ENCODE measurements at places on chromosomes 16 and 17.
A peak's percentile ranks its signal among the peaks of the same experiment; 100 is the strongest.

DNA sequence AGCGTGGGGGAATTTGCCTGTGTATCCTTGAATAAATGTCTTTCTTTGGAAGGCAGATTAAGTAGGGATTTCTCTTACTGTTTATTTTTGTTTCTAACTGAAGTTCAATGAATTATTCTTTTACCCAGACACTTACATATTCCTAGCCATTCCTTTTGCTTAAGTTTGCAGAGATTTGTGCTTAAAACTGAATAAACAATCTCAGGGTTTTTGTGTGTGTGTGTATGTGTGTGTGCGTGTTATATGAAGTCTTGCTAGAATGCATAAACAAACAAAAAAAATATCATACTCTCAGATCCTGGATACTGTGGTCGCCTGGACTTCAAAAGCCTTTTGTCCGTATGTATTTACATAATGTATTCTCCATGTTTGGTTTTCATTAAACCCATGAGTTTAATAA lies 672.8 kb downstream of the MAF start:
- DNase-seq = no peak

DNA sequence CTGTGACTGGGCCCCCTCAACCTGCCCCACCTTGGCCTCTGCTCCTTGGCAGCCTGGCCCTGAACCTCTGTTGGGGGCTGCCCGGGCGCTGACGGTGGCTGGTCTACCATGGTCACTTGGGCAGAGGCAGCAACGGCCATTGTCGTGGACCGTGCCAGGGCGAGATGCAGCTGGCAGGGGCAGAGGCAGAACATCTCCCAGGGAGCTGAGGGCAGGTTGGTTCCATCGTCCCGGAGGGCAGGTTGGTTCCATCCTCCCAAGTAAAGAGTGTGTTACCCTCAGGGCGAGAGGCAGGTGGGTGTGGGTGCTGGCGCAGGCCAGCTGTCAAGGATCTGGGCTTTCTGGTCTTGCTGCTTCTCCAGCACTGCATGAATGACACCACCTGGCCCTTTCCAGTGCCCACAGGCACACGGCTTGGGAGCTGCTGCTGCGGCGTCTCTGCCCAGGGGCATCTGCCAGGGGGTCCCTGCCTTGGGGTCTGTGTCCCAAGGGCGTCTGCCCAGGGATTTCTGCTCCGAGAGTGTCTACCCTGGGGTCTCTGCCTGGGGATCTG lies 12.0 kb downstream of the ACSF3 start:
- DNase-seq = no peak

GRCh38 chr17:15456972-15457722 lies 10.3 kb downstream of the CDRT4 start:
- no peak for DNase-seq

DNA sequence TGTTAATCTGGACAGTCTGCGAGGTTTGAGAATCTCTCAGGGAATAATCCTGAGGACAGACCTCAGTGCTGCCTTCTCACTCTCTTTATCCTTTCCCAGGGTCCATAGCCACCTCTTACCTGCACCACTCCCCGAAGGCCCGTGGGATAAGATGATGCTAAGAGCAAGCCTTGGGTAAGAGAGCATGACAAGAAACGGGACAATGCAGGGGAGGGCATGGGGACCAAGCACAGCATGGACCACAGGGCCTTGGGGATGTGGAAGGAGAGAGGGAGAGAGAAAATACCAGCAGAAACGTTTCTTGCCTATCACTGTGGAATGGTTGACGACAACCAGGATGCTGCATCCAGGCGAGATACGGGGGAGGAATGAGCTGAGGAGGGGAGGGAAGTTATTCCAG lies 8.3 kb upstream of the SDR42E1 start:
- DNase-seq = no peak

DNA sequence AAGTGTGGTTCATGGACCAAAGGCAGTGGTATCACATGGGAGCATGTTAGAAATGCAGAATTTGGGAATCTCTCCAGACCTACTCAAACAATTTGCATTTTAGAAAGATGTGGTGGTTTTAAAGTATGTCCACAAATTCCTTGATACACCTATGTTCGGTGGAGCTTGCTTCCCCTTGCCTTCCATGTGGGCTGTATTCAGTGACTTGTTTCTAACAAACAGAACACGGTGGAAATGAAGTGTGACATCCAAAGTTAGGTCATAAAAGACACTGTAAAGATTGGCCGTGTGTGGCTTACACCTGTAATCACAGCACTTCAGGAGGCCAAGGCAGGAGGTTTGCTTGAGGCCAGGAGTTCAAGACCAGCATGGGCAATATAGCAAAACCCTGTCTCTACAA lies 16.7 kb downstream of the COQ7 start:
- no peak for DNase-seq

DNA sequence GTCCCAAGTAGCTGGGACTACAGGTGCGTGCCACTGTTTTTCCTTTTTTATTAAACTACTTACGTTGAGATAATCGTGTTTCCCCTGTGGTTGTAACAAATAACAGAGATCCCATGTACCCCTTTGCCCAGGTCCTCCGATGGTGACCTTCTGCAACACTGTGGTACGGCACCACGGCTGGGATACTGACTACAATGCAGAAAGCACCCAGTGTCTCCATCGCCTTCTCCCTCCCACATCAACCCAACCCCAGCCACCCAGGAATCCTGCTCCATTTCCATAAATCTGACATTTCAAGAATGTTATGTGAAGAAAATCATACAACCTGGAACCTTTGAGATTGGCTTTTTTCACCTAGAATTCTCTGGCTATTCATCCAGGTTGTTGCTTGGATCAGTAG lies 22.1 kb downstream of the MPRIP start:
- DNase-seq = no peak

GRCh38 chr16:6704306-6704930 lies 628.2 kb upstream of the RBFOX1 start:
- DNase-seq = no peak

DNA sequence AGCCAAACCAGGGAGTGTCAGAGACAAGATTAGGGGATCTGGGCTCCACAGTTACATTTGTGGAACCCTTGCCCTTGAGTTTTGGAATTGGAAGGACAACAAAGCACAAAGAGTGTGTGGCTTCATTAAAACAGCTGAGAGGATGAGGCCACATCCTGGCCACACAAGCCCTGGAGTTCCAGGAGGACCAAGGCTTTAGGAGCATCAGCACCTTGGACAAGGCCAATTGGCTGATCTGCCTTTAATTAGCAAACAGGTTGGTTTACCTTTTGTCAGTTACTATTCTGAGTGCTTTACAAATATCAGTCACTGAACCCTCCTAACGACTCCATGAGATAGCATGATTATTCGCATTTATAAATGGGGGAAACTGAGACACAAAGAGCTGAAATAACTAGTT lies 54.7 kb downstream of the SLC6A2 start:
- DNase-seq = no peak

DNA sequence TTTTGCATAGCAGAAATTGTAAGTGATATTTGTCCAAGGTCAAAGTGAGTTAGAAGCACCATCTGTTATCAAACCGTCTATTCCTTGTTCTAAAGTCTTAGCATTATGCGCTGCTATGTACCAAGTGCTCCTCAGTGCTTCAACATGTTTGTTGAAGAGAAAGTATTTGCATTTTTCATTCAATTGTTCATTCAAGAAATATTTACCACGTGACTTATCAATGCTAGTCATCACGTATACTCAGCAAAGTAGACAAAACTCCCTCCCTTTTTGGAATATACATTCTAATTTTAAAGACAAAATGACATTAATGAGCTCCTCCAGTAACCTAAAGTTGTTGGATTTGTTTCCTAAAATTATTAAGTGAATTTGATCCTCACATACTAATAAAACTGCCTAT lies 388.0 kb upstream of the CDH8 start:
- no peak for DNase-seq

- DNase-seq = no peak
Measured at GRCh38 chr16:50178491-50178941, 25.4 kb downstream of the TENT4B start.

DNA sequence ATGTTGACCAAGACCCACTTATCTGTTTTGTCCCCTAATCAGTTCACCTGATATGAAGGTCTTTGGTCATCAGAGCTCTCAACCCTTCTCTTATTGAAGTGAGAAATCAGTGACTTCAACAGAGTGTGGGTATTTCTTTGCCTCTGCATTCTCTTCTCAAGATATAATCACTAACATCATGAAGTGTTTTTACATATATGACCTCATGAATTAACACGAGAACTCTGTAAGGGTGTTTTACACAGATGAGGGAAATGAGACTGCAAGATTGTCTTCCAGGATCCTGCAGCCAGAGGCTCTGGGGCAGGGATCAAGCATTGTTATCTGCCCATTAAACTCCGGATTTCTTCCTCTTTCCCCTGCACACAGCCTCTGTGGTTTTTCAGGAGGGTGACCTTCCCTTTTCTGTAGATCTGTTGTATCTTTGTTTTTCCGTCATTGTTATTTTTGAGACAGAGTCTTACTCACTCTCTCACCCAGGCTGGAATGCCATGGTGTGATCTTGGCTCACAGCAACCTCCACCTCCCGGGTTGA lies 22.7 kb downstream of the LCMT1 start:
- no peak for DNase-seq

DNA sequence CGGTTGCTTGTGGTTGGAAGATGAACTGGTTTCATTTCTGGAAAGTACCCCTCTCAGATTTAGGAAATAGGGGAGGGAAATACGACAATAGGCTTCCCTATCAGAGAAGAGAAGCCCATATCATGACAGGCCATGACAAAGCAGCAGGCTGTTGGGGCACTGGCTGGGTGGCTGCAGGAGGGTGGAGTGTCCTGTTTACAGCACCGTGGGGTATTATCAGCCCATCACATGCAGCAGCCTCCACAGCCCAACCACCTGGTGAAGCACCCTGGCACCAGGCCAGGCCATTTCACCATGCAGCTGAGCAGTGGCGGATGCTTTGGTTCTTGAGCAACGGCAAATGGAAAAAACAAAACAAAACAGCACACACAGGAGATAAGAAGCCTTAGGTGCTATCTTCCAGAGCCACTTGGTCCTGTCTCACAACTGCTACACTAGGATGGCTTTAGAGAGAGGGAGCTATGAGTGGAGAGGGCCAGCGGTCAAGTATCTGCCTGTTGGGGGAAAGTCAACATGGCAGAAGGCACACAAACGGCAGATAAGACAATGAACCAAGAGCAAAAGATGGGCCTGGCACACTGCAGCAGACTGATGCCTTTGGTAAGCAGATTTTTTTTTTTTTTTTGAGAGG lies 24.2 kb downstream of the FAM117A start:
- peak; percentile 31 for DNase-seq

- no peak for DNase-seq
Measured at GRCh38 chr17:2037155-2037554, 4.7 kb upstream of the OVCA2 start.

DNA sequence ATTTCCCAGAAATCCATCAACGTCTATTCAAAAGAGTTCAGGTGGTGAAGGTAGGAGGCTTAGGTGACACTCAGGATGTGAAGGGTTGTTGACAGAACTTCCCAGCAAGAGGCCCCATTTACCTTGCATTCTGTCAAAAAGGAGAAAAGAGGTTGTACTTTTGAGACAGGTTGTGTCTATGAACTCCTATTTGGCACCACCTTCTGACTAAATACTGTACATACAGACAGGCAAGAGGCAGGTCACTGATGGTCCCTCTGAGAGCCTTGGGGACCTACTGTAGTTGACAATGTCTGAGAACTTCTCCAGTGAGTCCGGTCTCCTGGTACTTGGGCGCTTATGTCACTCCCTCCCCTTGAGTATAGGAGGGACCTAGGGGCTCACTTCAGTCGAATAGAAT lies 479.3 kb upstream of the ZFHX3 start:
- DNase-seq = no peak

GRCh38 chr17:82938486-82938872 lies 98.7 kb upstream of the ZNF750 start:
- DNase-seq = no peak

GRCh38 chr17:79340333-79341221 lies 266.0 kb downstream of the ENGASE start:
- no peak for DNase-seq

- DNase-seq = no peak
Measured at GRCh38 chr16:10897134-10897533, 20.1 kb downstream of the CIITA start.

DNA sequence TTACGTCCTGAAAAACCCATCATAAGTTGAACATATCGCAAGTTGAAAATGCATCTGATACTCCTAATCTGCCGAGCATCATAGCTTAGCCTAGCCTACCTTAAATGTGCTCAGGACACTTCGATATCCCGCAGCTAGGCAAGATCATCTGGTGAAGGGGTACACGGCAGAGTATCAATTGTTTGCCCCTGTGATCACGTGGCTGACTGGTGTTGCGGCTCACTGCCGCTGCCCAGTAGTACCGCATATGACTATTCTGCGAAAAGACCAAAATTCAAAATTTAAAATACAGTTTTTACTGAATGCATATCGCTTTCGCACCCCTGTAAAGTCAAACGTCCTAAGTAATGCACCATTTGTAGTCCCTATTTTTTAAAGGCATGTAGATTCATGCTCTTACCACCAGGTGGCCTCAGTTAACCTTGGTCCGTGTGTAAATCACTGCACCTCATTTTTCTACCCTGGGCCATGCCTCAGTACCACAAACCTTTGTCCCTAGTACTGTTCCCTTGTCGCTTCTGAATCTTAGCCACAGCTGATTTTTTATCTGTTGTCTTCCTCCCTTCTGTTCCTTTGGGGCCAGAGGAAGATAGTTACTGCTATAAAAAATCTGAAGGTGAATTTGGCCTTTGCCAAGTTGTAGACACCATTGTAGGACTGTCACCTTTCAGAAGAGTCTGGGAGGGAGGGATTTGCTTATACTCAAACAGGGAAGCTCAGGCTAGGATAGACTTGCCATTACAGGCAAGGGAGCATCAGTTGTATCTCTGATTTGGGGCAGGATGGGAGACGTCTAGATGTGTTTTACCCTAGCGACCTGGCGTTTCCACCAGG lies 34.4 kb downstream of the WWP2 start:
- DNase-seq = peak; percentile 36

DNA sequence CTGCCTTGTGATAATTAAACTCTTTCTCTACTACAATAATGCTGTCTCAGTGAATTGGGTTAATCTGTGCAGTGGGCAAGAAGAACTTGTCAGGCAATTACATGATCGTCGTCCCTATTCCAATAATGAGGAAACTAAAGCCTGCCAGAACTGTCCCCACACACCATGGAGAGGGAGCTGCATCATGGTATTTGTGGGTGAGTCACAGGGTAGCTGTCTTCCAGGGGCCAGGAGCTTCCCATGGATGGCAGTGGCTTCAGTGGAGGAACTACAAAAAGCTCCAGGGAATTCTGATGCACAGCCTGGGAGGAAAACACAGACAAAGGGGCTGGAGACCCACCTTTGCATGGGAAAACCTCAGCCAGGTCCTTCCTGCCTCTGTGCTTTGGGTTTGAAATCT lies 83.3 kb upstream of the C16orf82 start:
- no peak for DNase-seq

DNA sequence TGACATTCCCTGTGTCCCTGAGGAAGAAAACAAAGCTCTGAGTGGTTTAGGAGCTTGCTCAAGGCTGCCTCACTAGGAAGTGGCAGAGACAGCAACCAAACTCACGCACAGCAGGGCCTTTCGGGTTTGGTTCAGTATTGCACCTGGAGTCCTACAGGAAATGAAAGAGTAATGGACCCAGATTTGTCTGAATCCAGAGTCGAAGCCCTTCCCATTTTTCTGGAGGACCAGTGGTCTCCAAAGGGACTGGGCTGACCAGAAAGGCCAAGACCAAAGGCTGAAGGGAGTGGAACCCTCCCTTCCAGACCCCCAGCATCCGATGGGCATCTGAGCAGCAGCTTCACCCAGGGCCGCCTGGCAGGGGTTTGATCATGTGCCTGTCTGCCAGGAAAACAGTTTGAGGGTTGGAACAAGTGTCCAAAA lies 85.5 kb upstream of the RPL38 start:
- DNase-seq = no peak

All from prostate gland (tissue), 2 donors.